Daoy (cell line): ENCODE measurements at places on chromosomes 2 and 18. TPM values are rescaled to one million over a fixed set of nuclear protein-coding genes. Genes with fewer than 3 reads are reported as not detected.

DNA sequence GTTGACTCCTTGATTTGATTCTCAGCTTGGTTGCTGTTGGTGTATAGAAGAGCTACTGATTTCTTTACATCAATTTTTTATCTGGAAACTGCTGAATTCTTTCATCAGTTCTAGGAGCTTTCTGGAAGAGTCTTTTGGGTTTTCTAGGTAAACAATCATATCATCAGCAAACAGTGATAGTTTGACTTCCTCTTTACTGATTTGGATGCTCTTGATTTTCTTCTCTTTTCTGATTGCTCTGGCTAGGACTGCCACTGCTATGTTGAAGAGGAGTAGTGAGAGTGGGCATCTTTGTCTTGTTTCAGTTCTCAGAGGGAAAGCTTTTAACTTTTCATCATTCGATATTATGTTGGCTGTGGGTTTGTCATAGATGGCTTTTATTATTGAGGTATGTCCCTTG, 140.5 kb downstream of the ZNF236 start:
- no peak for DNase-seq

DNA sequence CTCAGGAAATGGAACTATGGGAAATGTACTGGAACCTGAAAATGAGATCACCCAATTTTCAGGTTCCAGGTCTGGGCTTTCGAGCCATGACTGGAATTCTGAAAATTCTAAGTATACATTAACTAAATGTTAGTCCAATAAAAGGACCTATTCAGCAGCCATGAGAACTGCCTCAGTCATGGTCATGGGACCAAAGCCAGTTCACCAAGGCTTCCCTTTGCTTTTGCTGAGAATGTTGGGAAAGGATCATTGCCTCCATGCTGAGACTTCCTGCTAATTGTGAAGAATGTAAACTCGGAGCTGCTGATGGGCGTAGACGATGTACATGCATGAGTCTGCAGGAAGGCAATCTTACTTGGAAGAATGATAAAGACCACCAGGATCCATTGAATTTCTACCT, 624.4 kb upstream of the SOX11 start:
- DNase-seq, result no peak

GRCh38 chr2:111665551-111666116, 218.4 kb downstream of the ANAPC1 start:
- DNase-seq, result no peak

GRCh38 chr18:36850527-36851201, 21.7 kb downstream of the KIAA1328 start:
- peak; percentile 71 for DNase-seq

- DNase-seq, result no peak
Observed at GRCh38 chr2:28287256-28287915, 105.3 kb upstream of the FOSL2 start.

- DNase-seq, result no peak
Observed at GRCh38 chr2:142041996-142042395, 88.8 kb downstream of the LRP1B start.

- no peak for DNase-seq
Observed at GRCh38 chr18:24825397-24825796, 365.0 kb downstream of the HRH4 start.

GRCh38 chr18:34976899-34977837, 64.0 kb upstream of the MAPRE2 start:
- DNase-seq, result peak; percentile 62

DNA sequence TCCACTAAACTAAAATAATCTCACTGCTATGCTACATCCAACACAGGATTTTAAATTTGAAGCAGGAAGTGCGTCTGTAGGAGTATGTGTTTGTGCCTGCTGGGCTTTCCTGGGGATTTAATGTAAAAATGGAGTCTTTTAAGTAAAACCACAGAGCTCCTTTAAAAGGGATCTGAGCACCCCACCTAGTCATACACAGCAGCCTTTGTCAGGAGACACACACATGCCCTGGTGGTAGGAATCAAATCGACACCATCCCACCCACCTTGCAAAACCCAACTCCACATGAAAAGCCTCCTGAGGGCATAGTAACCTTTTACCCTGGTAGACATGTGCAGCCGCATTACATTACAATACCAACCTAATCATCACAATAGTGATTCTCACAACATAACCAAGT, 29.1 kb downstream of the UXS1 start:
- DNase-seq, result no peak

Gene SKA1
- 48.2 and 62.6 TPM in 2 replicates for total RNA-seq

- no peak for DNase-seq
Observed at GRCh38 chr2:50952596-50952995, 79.3 kb downstream of the NRXN1 start.

Gene NEU2
- not detected in 2 replicates for total RNA-seq

DNA sequence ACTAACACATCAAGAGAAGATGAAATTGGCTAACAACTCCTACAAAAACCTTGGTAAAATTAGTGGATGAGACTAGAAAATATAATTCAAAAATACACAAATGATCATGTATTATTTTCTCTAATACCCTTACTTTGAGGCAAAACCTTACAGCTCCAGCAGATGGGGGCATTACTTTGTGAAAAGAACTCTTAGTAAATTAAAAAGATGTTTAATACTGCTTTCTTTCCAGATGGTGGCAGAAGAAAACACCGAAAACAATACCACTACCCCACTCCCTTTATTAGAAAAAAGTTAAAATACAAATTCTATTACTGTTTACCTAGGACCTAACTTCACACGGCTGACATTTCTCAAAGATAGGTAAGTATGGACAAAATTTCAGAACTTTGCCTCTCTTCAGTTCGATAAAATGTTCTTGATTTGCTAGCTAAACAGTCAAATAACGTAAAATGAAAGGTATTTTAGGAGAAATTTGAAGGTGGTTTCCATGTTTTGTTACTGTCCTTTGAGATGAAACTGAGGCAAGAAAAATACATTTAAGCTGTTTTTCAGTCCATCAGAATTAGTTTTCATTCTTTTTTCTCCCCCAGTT, 30.6 kb downstream of the ORC4 start:
- peak; percentile 6 for DNase-seq

Gene MDH1B
- total RNA-seq, result 3.6 and 6.3 TPM in 2 replicates

Gene DLGAP1
- total RNA-seq, result 0.27 and 2.9 TPM in 2 replicates

GRCh38 chr18:23585007-23585871, 1.1 kb downstream of the NPC1 start:
- peak; percentile 28 for DNase-seq

Gene FRZB
- not detected in 2 replicates for total RNA-seq

DNA sequence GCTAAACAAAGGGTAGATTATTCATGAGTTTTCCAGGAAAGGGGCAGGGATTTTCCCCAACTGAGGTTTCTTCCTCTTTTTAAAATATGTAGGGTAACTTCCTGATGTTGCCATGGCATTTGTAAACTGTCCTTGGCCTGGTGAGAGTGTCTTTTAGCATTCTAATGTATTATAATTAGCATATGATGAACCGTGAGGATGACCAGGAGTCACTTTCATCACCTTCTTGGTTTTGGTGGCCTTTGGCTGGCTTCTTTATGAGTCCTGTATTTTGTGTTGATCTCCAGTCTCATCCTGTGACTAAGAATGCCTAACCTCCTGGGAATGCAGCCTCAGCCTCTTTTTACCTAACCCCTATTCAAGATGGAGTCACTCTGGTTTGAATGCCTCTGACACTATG, 391.0 kb upstream of the LINC00305 start:
- no peak for DNase-seq

DNA sequence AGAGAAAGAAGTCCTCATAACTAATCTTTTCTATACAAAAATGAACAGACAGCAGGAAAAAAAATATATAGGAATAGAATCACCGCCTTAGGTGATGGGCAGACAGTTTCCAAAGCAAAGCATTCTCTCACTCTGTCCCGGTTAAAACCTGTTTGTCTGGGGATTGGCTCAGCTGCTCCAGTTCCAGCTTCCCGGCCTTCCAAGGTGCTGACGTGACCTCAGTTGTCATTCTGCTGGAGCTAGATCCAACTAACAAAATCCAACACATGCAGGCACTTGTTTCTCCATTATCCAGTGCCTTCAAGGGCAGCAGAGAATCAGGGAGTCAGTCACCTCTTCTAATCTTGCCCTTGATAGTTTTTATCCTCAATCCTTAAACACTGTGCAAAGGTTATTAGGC, 52.8 kb downstream of the IKZF2 start:
- no peak for DNase-seq

GRCh38 chr18:23819001-23819400, 129.7 kb downstream of the LAMA3 start:
- no peak for DNase-seq

Gene CNOT11
- total RNA-seq, result 36.4 and 46.3 TPM in 2 replicates

DNA sequence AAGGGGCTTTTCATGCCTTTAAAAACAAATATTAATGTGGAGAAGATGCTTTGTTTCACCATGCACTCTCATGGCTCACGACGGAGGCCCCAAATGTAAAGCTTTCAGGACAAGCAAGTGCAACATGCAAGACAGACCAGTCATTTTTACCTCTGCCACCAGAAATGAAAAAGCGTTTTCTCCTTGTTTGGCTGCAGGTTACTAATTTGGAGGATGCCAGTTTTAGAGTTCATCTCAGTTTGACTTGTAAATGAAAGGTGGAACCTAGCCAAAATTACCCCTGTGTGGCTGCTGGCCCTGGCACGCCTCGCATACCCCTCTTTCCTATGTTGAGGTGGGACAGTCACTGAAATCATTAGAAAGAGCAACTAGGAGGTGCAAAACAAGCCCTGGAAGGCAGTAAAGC, 138.6 kb downstream of the BCL2 start:
- DNase-seq, result no peak

GRCh38 chr18:77069482-77069881, 63.1 kb downstream of the MBP start:
- no peak for DNase-seq

Gene KYNU
- 11.7 and 16.9 TPM in 2 replicates for total RNA-seq

- peak; percentile 55 for DNase-seq
Observed at GRCh38 chr2:11389551-11390398, 45.3 kb upstream of the ROCK2 start.

Gene RPIA
- total RNA-seq, result 3.2 and 7.6 TPM in 2 replicates

- peak; percentile 80 for DNase-seq
Observed at GRCh38 chr2:188292348-188293239, 920 bp downstream of the GULP1 start.

Gene CD8B
- not detected in 2 replicates for total RNA-seq

GRCh38 chr2:170578606-170579005, 136.5 kb upstream of the SP5 start:
- no peak for DNase-seq

DNA sequence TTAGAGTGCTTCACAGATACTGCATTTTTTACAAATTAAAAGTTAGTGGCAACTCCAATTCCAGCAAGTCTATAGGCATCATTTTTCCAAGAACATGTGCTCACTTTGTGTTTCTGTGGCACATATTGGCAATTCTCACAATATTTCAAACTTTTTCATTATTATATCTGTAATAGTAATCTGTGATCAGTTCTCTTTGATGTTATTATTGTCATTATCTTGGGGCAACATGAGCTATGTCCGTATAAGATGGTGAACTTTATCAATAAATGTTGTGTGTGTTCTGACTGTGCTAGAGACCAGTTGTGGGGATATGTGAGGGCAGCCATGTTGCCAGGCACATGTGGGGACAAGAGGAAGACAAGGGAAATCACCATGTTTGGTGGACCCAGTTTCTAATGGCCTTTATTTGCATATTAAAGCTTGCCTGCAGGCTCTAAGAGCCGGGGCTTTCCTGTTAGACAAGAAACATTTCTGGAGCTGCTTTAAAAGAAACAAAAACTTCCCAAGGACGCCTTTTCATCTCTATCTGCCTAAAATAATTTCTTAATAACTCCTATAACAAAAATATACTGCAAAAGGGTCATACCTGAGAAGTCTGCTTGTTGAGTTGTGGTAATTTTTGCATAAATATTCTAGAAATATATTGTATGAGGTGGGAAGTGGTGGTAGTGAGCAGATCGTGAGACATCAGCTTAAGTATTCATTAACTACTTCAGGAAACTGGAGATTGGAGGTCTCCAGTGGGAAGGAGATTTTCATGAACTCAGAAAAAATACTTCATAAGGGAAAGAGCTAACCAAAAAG, 37.2 kb downstream of the KYNU start:
- no peak for DNase-seq

Gene CYRIA
- total RNA-seq, result 0.48 and 0.80 TPM in 2 replicates

- DNase-seq, result no peak
Observed at GRCh38 chr18:76374330-76375281, 120.4 kb downstream of the ZNF516 start.

GRCh38 chr2:28336264-28336980, 56.2 kb upstream of the FOSL2 start:
- no peak for DNase-seq

- DNase-seq, result peak; percentile 27
Observed at GRCh38 chr2:85888020-85888683, 638 bp downstream of the ST3GAL5 start.

Gene RGPD3
- total RNA-seq, result 0.06 and 0.80 TPM in 2 replicates

- no peak for DNase-seq
Observed at GRCh38 chr2:55936351-55936750, 12.8 kb upstream of the EFEMP1 start.

Gene PAX8
- total RNA-seq, result 0.17 and 0.57 TPM in 2 replicates

DNA sequence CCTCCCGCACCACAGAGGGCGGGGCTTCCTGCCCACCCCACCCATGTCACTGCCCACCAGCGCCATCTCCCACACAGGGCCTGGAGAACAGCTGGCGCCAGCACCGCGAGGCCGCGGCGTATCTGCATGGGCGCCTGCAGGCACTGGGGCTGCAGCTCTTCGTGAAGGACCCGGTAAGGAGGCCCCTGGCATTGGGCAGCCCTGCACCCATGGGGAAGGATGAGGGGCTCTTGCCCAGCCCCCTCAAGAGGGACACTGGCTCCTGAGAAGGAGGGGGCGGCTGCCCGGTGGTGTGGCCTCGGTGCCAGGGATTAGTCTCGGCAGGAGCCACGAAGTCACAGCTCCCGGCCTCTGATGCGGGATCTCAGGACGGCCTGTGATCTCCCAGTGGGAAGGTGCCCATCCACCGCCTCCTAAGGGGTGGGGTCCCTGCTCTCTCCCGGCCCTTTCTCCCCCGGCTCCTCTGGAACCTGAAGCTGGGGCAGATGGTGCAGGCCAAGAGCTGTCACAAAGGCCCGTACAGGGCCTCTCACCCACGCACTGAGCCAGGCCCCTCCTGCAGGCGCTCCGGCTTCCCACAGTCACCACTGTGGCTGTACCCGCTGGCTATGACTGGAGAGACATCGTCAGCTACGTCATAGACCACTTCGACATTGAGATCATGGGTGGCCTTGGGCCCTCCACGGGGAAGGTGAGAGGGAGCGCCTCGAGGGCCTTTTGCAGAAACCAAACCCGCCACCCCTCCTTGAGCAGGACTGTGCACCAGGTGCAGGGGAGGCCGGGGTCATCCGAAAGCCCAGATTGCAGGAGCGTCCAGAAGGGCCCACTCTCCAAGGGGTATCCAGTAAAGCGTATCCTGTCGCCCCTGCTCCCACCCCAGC, 9.1 kb downstream of the AGXT start:
- no peak for DNase-seq

Gene EHD3
- 2.6 and 4.1 TPM in 2 replicates for total RNA-seq

Gene ANKRD30BL
- not detected in 2 replicates for total RNA-seq

GRCh38 chr2:15968280-15969178, 28.2 kb downstream of the MYCN start:
- DNase-seq, result no peak

Gene SERPINB3
- total RNA-seq, result not detected in 2 replicates
